ENCODE measurements at places on chromosomes 5 and 9. TPM values are rescaled to one million over a fixed set of nuclear protein-coding genes. Genes with fewer than 3 reads are reported as not detected.

GRCh38 chr5:493758-494157 lies 30.5 kb downstream of the SLC9A3 start:
- no peak for DNase-seq

DNA sequence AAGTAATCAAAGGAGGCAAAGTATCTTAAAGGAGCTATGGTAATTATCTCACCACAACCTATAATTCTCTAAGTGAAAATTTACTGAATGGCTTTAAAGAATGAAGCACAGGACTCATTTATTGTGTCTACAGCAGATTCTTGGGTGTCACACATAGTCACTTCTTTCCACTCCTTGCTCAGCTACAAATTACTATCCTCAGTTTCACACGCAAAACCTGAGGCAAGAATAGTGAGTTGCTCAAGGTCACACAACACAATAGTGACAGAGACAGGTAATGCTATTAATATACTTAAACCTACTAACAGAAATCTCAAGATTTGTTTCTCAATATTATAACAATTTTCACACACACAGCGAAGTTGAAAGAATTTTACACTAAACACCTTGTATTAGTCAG lies 120.9 kb upstream of the STK32A start:
- no peak for DNase-seq

Gene COL5A1
- total RNA-seq, result 8.3 TPM

- no peak for DNase-seq
Measured at GRCh38 chr5:16661713-16662112, 44.9 kb upstream of the RETREG1 start.

Gene CNTNAP3
- total RNA-seq, result 39.2 TPM

Gene KCTD16
- under 0.01 TPM for total RNA-seq

Gene BRD3OS
- total RNA-seq, result 4.8 TPM

GRCh38 chr5:127943061-127943371 lies 140.6 kb upstream of the SLC12A2 start:
- no peak for DNase-seq

Gene GRM6
- not detected for total RNA-seq

- DNase-seq, result no peak
Measured at GRCh38 chr9:92429836-92430235, 5.6 kb upstream of the OMD start.

Data from lung microvascular endothelial cell (primary cell).